Spleen (tissue), 13 donors: ENCODE measurements at places on chromosomes 16 and 17. TPM values are rescaled to one million over a fixed set of nuclear protein-coding genes. Genes with fewer than 3 reads are reported as not detected.

The MRPL27 gene
- 92.8 TPM for polyA plus RNA-seq

The USP22 gene
- 44.2 TPM for polyA plus RNA-seq

The PTX4 gene
- 0.19 TPM for polyA plus RNA-seq

The HEATR9 gene
- 0.32 TPM for polyA plus RNA-seq

The KRT20 gene
- 0.07 TPM for polyA plus RNA-seq

- no peak for DNase-seq
- H3K27me3 ChIP-seq, result no peaks in the 10 kb centered on the region
- H3K4me3 ChIP-seq, result no peak overlapping the region
- no peak overlapping the region for H3K27ac ChIP-seq
Observed at GRCh38 chr16:78292844-78293380, 193.5 kb downstream of the WWOX start.

GRCh38 chr17:58899191-58899590 is 143.5 kb downstream of the PPM1E start:
- no peaks in the 10 kb centered on the region for H3K36me3 ChIP-seq
- H3K4me1 ChIP-seq, result no peaks in the 10 kb centered on the region
- no peak for DNase-seq
- no peak overlapping the region for H3K4me3 ChIP-seq
- H3K27me3 ChIP-seq, result no peaks in the 10 kb centered on the region

DNA sequence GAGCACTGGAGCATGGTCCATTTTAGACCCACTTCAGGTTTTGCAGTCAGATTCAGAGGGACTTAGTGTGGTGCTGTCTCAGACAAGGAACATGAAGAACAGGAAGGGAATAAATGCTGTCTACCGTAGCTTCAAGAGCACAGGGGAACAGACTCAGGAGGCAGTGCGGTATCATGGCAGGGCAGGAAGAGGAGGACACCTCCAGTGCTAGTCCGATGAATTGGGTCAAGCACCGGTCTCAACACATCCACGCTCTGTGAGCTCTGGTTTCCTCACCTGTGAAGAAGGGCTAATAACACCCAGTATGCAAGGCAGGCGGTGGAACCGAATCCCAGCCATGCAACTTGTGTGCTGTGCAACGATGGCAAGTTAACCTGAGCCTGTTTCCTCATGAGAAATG is 3.6 kb upstream of the ANKFY1 start:
- no peak overlapping the region for H3K27ac ChIP-seq
- no peaks in the 10 kb centered on the region for H3K27me3 ChIP-seq
- H3K4me3 ChIP-seq, result no peak overlapping the region

DNA sequence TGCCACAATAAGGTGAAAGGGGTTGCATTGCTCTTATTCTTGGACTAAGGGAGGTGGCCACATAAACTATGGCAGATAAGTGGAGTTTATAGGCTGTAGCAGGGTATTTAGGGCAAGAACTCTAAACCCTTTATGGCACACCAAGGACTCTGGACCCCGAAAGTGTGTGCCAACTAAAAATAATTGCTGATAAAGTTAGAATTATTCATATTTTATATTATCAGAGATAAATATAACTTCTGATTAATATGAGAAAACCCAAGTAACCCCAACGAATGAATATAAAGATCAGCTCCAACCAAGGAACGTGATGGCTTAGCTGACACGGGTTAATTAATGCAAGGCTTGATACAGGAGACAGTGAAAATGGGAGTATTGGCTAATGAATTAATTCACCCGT is 8.8 kb upstream of the SDR42E1 start:
- no peak for DNase-seq
- no peaks in the 10 kb centered on the region for H3K4me1 ChIP-seq
- peaks cover 80% of the 10 kb centered on the region for H3K27me3 ChIP-seq
- no peak overlapping the region for H3K27ac ChIP-seq
- H3K36me3 ChIP-seq, result no peaks in the 10 kb centered on the region

GRCh38 chr16:48321317-48322036 is 63.7 kb downstream of the SIAH1 start:
- H3K4me1 ChIP-seq, result peaks cover 21% of the 10 kb centered on the region
- no peaks in the 10 kb centered on the region for H3K27me3 ChIP-seq
- no peak overlapping the region for H3K4me3 ChIP-seq
- H3K27ac ChIP-seq, result no peak overlapping the region

GRCh38 chr16:23132775-23133463 is 16.3 kb downstream of the USP31 start:
- no peaks in the 10 kb centered on the region for H3K4me1 ChIP-seq
- H3K27me3 ChIP-seq, result no peaks in the 10 kb centered on the region

DNA sequence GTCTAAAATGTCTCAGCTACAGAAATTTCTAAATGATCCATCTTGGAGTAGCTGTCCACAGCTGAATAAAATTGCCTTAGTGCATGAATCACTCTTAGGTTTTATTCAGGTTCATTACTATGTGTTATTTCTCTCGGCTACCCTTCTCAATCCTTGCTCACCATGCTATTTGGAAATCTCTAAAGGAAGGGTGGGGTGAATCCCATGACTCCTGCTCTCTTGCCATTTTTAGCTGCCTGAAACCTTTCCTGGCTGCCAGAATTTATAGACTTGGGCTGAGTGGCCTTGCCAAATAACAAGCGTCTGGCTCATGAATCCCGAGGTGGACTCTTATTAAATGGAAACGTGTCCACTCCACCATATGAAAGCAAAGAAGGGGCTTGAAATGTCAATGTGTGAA is 936.1 kb upstream of the SOX9 start:
- H3K4me1 ChIP-seq, result no peaks in the 10 kb centered on the region
- DNase-seq, result no peak
- no peak overlapping the region for H3K4me3 ChIP-seq
- H3K27ac ChIP-seq, result no peak overlapping the region
- H3K36me3 ChIP-seq, result no peaks in the 10 kb centered on the region
- no peaks in the 10 kb centered on the region for H3K27me3 ChIP-seq

- H3K27me3 ChIP-seq, result no peaks in the 10 kb centered on the region
- peaks cover 82% of the 10 kb centered on the region for H3K4me1 ChIP-seq
- peak; percentile 92 for DNase-seq
- H3K27ac ChIP-seq, result peak overlapping the region; percentile 74
Observed at GRCh38 chr17:58344047-58344790, 7.8 kb downstream of the SUPT4H1 start.
